ENCODE measurements at places on chromosomes 16 and 17. TPM values are rescaled to one million over a fixed set of nuclear protein-coding genes. Genes with fewer than 3 reads are reported as not detected.

ST6GALNAC1 gene
- 1.4 TPM for total RNA-seq

ZNF423 gene
- 19.8 TPM for total RNA-seq

HS3ST2 gene
- not detected for total RNA-seq

CCT6B gene
- 3.5 TPM for total RNA-seq

MMP25 gene
- 0.09 TPM for total RNA-seq

ASIC2 gene
- total RNA-seq: 3.5 TPM

ADAMTS18 gene
- 7.4 TPM for total RNA-seq

DNAI2 gene
- total RNA-seq: not detected

FBXW10B gene
- total RNA-seq: 1.3 TPM

UTS2R gene
- 7.6 TPM for total RNA-seq

MAF gene
- total RNA-seq: 12.9 TPM

ASGR1 gene
- 16.5 TPM for total RNA-seq

CMTM2 gene
- total RNA-seq: 0.51 TPM

All from mesothelial cell of epicardium (in vitro differentiated cells).